Stimulated activated CD4-positive, alpha-beta T cell treated with anti-CD3 and anti-CD28 coated beads, Interleukin-1b, Interleukin-23, amount 100 ng/mL, for 24 hours (primary cell): ENCODE measurements at places on chromosomes 3 and 15.

GRCh38 chr15:71440489-71441110 lies 325.3 kb downstream of the THSD4 start:
- DNase-seq: no peak

- no peak for DNase-seq
These were observed 183.6 kb upstream of the ATP11B start for GRCh38 chr3:182609575-182610156.

DNA sequence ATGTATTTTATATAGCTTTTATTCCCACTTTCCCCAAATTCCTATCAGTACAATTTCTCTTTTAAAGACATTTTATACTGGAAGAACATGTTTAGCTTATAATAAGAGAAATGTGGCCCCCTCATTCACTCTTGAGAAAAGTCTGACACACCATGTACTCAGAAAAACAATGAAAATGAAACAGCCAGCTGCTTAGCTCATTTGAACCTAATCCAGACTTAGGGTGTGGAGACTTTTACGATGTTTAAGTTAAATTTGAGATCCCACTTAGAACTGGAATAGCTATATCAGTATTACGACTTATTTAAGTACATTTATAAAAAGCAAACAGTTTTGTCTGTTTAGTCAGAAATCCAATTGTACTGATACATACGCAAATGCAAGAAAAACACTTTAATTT lies 252.3 kb upstream of the ARRDC4 start:
- DNase-seq: no peak

GRCh38 chr3:64578797-64579196 lies 109.0 kb downstream of the ADAMTS9 start:
- no peak for DNase-seq

DNA sequence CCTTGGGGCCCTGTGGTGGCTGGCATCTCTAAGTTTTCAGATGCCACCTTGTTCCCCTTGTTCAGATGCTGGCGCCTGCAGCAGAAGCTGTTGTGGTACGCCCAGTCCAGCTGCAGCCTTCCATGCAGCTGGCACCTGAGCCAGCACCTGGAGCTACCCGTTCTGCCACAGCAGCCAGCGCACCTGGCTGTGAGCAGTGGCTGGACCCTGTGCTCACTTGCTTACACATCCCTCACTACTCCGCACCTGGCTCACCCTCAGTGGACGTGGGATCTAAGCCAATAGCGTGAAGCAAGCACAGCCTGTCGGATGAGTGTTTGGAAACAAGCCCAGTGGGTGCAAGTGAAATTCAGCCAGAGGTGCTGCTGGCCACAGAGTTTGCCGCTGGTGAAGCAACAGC lies 607.5 kb upstream of the BCHE start:
- DNase-seq: no peak
